ENCODE measurements at places on chromosomes 11 and 22.

GRCh38 chr11:130513132-130513531 is 64.7 kb downstream of the ADAMTS15 start:
- DNase-seq = no peak

GRCh38 chr22:42436404-42436803 is 4.2 kb upstream of the NFAM1 start:
- no peak for DNase-seq

- DNase-seq = no peak
Observed at GRCh38 chr11:94877443-94878200, 95.7 kb downstream of the CWC15 start.

- no peak for DNase-seq
Observed at GRCh38 chr11:31492320-31492913, 17.0 kb downstream of the IMMP1L start.

GRCh38 chr11:2421226-2421994 is 20.9 kb downstream of the TSSC4 start:
- no peak for DNase-seq

- DNase-seq = no peak
Observed at GRCh38 chr22:37259540-37260029, 15.5 kb upstream of the RAC2 start.

DNA sequence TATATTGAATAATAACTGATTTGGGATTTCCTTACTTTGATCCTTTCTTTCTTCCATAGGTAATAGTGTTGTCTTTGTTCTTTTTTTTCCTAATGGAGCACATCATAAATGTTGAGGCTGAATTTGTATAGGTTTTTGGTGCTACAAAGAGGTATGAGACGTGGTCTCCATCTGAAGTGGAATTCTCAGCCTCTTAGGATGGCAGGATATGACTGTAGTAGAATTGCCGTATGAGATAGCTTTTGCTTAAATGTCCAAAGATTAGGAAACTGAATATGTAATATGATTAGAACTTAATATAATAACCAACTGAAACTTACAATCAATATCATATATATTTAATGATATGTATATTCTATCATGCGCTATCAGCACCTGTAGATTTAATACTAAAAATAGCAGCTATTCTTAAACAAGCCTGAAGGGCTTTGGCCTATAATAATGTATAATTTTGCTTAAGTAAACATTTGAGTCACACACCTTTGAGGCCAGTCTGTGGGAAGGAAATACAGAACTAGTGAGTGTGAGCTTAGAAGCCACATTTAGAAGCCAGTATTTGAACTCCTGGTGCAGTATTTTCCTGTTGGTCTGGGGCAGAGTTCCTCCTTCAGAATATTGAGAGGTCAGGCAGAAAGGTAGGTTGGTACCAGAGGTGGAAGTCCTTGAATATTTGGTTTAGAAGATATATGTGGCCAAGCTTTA is 62.6 kb downstream of the SWAP70 start:
- DNase-seq = no peak

DNA sequence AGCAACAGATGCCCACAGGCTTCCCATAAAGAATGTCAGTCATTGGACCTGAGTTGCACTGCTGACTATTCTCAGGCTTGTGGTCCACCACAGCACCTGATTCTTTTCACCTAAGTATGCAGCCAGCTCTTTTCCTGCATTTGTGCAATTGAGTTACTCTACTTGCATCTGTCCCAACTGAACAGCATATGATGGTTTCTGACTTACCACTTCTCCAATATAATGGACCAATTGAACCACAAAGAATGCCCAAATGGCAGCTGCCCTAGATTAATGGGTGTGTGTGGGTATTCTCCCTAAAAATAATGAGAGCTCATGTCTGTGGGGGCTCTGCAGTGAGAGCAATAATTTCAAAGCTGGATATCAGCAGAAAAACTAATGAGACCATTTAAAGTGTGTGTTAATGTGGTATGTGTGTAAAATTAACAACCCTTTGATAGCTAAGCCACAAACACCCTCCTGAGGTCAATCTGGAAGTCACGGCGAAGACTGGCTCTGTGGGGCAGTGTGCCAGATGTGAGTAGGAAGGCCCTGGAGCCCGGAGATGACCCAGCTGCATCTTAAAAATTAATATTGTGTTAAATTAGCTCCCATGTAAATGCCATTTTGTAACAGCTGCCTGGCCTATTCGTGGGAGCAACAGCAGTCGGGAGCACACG is 43.8 kb downstream of the SC5D start:
- no peak for DNase-seq

DNA sequence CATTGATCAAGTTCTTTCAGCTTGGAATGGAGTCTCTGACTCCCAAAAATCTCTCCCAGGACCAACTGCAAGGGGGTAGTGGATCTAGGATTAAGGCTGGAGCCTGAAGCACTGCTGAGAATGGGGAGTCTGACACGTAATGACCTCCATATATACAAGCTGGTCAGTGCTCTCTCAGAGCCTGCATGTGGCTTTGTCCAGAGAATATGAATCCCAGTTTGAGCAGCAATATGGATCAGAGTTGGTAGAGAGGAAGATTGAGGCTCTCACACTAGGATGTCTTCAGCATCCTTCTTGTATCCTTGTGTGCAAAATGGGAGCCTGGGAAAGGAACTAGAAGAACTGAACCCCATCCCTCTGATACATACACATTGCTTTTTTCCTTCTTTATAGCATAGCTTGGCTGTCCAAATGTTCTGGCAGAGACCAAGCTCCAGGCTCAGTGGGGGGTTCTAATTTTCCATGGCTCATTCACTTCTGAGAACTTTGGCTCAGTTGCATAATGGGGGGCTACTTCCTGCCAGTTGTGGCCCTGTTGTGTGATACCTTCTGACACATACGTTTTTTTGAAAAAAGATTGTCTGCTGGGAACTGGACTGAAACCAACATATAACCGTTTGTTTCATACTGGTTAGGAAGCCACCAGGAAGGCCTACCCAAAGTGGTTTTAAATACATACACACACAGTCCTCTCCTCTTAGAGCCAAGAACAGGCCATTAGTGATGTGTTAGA is 138.2 kb downstream of the ETS1 start:
- DNase-seq = no peak

DNA sequence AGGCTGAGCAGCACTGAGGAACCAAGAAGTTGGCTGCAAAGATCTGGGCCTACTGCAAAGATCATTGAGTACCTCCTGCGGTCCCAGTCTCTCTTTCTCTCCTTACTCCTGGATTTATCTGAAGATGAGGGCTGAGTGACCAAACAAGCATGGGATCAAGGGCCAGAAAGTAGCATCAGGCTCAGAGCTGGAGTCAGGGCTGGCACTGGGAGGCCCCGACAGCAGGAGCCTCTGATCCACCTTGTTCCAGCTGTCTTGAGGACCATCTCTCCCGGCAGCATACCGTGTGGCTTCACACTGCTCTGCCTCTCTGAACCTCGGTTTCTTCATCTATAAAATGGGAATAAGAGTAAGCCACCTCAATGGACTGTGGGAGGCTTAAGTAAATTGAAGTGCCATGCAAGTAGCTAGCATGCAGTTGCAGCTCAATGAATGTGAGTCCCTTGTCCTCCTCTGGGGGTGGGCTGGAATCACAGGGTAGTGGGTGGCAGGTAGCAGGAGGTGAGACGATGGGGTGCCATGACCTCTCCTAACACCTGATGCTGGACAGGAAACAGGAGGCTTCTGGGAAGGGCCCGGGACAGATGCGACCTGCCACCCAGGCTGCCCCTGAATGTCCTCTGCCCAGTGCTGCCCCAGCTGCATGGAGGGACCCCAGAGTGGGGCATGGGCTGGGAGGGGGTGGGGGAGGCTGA is 52.5 kb upstream of the PRDM11 start:
- DNase-seq = no peak

DNA sequence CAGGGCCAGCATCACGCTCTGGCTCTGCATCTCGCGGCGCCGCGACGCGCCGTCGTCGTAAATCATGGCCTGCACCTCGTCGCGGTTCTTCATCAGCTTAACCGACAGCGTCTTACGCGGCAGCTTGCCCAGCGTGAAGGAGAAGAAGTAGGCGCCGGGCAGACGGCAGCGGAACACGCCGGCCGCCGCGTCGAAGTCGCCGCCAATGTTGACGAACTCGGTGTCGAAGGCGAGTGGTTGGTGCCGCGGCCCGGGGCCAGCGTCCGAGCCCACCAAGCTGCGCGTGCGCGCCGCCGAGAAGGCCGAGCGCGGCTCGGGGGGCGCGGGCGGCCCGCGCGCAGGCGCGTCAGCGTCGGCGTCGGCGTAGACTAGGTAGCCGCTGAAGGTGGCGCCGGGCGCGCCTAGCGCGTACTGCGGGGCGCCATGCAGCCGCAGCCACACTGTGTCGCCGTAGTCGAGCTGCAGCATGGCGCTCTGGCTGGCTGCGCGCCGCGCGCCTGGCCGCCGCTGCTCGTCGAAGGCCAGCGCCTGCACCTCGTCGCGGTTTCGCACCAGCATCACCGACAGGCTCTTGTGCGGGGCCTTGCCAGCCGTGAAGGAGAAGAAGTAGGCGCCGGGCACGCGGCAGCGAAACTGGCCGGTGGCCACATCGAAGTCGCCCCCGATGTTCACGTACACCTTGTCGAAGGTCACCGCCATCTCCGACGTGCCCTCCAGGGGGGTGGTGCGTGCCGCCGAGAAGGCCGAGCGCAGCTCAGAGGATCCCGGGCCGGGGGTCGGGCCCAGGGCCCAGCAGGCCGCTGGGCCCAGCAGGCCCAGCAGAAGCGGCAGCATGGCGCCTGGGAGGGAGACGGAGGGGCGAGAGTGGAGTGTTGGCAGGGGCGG is 3.7 kb downstream of the FAM180B start:
- no peak for DNase-seq

DNA sequence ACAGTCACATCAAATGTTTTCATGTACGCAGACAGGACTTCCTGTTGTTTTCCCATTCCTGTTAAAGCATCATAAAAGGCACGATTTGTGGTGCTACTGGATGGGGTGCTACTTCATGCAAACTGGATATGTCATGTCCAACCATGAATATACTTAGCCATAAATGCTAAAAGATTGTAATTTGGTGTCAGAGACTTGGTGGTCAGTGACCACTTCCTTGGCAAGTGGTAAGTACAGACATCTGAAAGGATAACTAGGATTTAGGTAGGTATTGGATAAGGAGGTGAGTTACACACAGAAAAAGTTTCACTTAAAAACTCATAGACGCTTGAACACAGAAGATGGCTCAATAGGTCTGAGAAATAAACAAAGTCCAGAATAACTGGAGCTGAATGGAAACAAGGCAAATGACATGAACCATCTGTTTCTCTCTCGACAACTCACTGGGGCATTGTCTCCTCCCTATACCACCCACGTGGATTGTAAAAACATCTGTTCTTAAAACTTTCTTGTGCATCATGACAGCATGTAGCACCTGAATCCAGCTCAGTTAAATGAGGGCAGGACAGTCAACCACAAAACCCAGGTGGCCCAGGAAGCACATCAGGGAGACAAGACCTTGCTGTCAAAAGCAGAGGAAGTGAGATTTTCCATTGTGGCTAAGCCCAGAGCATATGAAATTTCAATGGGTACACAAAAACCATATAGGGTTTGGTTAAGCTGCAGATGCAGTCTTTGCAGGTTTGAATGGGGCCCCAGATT is 22.1 kb upstream of the IGLL5 start:
- no peak for DNase-seq

GRCh38 chr11:107821199-107821927 is 37.2 kb downstream of the SLC35F2 start:
- no peak for DNase-seq

DNA sequence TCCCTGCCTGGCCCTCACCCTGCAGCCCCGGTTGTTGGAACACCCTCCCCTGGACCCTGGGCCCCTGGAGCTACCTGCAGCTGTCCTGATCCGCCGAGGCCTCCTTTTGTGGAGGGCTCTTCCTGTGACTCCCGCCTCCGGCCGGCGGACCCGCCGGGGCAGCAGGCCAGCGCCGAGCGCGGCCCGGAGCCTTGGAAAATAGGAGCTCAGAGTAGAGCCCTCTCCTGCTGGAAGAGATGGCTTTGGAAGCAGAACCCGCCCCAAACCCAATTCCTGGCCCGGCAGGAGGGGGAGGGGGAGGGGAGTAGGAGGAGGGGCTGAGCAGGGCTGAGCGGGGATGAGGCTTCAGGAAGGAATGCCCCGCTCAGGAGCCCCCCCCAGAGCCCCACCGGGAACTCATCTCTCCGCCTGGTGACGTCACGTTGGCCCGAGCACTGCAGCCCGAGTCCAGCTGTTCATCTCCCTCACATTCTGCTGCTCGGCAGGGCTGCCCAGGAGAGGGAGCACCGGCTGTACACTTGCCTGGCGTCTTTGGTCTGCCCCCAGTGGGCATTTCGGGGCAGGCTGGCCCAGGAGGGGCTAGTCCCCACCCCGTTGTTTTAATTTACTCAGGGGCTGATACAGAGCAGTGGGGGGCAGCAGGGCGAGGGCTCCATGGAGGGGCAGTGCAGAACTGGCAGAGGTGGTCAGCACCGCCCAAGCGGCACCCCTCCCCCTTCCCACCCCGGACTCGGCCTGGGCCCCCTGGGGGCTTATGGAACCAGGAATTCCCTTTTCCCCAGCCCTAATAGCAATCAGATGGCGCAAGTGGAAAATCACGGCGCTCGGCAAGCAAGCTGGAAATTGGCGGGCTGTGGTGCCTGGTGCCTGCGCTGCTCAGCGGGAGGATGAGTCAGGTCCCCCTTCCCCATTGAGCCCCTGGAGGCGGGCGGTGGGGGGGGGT is at the start of gene MRGPRF:
TSS of gene MRGPRF (minus strand) at position 238 of the 943 bp plus-strand sequence. CDS start 3,345 bp downstream, outside the sequence.
- DNase-seq = peak; percentile 39

DNA sequence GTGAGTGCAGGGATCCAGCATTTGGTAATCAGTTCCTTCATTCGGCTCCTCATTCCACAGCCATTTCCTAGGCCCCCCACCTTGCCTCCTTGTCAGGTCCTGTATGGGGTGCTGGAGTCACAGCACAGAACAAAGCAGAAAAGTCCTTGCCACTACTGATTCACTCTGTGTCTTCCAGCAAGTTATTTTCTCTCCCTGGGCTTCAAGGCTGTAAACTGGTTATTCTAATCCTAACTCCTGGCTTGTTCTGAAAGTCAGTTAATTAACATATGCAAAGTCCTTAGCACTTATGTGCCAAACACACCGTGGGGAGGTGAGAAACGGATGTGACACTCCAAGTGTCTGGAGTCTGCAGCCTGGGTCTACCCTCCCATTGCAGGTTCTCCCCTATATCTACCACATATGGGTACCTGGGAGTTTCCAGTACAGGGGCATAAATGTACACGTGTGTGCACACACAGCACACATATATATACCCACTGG is 30.6 kb upstream of the PDE2A start:
- no peak for DNase-seq

GRCh38 chr22:27110665-27111451 is 453.5 kb downstream of the MIAT start:
- no peak for DNase-seq

GRCh38 chr11:14973621-14974514 is 1.7 kb upstream of the CALCA start:
- peak; percentile 41 for DNase-seq

GRCh38 chr11:77821349-77821851 is 456 bp downstream of the AAMDC start:
- peak; percentile 31 for DNase-seq

All from GM13977 (cell line).